ENCODE measurements at places on chromosomes 16 and 17.

DNA sequence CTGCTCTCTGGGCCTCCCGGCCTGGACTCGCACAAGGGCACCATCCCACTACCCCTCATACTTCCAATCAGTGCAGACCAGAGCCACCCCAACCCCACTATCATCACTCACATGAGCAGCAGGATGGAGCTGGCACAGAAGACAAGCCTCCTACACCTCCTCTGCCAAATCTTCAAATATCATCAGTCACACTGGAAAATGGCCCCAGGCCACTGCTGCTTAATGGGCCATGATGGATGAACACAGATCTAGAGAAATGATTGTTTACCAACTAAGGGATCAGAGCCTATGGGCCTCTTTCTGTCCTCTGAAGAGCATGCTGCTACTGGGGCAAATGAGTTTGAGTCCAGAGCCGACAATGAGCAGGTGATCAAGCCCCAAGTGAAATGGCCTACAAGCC lies 165.5 kb downstream of the GRIN2A start:
- no peak for DNase-seq

DNA sequence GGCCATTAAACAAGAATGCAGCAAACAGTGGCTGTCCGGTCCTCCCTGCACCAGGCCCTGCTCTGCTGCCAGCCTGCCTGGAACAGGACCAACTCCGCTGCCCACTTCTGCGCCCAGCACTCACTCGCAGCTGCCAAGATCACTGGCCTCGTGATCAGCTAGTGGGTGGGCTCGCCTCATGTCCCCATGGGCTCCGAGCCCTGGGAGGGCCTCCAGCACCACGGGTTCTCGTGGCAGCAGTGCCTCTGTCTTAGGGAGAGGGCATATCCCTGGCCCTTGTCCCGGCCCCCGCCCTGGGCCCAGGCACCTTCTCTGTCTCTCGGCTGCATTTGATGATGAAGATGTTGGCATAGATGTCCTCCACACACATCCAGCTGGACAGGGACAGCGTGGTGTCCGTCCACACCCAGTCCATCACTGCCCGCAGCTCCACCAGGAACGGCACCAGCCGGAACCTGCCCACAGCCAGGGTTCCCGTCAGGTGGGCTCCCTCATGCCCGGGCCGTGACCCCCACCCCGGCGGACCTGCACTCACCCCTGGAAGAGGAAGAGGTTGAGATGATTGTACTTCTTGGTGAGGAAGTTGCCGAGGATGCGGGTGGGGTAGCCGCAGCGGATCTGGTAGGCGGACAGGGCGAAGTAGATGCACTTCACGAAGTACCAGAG lies 13.1 kb downstream of the CTU2 start:
- DNase-seq: no peak

DNA sequence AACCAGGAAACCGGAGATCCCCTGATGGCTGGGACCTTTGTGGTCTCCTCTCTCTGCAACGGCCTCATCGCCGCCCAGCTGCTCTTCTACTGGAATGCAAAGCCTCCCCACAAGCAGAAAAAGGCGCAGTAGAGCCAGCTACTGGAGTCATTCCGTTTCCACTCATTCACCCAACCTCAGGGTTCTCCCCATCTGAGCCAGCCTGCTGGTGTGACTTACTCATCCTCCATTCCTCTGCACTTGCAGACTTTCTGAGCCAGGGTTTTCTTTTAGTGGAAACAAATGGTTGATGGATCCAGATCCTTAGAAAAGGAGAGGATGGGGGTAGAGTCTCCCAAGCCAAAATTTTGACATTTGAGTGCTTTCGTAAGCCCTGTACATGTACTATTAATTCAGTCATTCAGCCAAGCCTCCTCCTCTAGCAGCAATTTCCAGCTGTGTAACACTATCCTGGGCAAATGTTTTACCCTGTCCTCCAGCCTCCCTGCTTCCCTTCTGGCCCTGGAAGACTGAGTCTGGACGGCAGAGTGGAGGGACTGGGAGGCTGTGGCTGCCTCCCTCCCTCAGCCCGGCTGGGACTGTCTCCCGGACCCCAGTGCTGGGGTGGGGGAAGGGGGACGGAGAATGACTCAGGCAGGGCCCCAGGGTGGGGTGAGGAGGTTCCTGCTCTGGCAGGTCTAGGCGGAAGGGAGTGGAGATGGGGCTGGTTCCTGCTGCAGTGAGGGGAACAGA lies 2.3 kb downstream of the SOX15 start:
- no peak for DNase-seq

- DNase-seq: peak; percentile 28
Observed at GRCh38 chr16:51982715-51983680, 563.9 kb downstream of the TOX3 start.

DNA sequence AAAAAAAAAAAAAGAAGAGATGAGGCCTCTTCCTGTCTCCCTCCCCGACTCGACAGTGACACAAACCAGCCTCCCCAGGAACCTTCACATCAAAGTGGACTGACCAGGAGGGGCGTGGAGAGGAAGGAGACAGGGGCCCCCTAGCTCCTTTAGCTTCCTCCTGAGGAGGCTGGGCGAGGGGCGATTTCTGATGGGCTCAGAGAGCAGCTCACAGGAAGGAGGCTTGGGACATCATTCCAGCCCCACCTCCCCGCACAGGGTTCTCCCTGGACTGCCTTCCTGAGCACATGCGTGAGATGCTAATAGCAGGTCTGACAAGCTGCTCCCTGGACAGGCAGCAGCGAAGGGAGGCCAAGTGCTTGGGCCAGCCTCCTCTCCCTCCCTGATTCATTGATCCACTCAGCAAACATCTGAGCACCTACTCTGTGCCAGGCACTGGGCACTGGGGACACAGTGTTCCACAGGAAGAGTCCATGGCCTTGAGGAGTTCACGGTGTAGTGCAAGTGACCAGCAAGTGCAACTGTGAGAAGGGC lies 14.4 kb upstream of the DOK4 start:
- DNase-seq: no peak

DNA sequence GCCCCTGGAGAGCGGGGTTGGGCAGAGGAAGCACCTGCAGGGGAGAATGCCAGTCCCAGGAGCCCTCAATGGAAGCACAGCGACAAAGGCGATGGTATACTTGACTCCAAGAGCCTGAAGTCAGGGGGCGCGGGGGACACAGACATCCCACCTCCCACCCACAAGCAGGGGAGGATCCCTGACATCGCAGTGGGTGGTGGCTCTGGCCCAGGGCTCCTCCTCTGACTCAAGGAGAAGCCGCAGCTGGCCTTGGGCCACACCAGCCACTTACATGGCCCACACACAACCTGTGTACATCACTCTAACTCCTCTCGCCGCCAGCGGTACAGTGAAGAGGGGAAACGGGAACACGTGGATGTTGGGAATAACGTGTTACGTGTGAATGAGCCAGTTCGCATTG lies 44.3 kb downstream of the FZD2 start:
- DNase-seq: peak; percentile 29

DNA sequence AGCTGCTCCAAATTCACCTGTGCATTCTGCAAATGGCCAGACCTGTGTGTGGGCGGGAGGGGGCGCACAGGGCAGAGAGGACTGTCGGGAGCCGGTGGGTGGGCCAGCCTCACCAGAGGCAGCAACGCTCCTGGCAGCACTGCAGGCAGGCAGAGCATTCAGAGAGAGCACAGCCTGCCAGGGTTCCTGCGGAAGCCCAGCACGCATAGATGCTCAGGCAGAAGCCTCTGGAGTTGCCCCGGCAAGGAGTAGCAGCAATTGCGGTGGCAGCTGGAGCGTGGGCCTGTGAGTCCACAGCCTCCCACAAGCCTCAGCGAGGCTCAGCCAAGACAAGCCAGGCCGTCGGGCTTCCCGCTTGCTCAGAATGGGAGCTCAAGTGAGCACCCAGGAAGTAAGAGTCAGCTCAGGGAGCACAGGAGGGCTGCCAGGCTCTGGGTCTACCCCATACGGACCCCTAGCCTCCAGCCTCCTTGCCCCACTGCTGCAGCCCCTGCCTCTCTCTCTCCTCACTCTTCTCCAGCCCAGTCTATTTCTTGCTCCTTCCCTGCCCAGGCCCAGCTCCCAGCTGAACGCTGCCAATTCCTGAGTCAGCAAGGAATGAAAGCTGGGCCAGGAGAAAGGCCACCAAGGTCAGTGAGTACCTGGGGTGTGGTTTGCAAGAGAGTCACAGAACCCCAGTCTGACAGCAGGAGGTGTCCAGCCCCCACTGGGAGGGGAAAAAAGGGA lies 9.6 kb downstream of the EMC6 start:
- no peak for DNase-seq
